ENCODE measurements at places on chromosomes 4 and X.

DNA sequence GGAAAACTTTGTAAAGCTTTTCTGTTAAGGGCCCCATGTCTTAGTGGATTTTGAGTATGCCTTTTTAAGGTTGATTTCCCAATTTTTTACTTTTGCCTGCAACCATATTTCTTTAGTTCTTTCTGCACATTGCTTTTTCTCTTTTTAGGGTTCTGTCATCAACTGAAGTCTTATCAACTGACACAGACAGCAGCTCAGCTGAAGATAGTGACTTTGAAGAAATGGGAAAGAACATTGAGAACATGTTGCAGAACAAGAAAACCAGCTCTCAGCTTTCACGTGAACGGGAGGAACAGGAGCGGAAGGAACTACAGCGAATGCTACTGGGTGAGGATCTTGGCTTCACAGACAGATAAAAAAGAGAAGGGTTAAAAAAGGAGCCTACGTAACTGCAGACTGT, 27.8 kb downstream of the TAF1 start:
- DNase-seq, result no peak

DNA sequence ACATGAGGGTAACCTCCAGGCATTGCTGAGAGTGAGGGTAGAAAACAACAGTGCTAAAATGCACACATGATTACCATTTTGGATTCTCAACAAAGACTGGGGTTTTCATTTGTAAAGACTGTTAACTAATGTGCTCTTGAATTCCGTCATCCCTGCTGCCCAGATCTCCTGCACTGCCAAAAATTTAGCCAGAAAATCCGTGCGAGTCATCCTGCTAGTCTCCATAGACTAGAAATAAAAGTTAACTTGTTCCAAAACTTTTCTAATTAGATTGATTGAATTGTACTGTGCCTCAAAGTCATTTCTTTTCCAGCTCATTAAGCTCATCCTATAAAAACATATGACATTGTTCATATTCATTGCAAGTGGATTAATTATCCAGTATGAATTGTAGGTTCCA, 99.8 kb downstream of the ARSF start:
- DNase-seq, result no peak

GRCh38 chr4:160836431-160836830, 1327.4 kb downstream of the FSTL5 start:
- DNase-seq, result no peak

GRCh38 chrX:7077241-7078230, 70.0 kb upstream of the STS start:
- no peak for DNase-seq

DNA sequence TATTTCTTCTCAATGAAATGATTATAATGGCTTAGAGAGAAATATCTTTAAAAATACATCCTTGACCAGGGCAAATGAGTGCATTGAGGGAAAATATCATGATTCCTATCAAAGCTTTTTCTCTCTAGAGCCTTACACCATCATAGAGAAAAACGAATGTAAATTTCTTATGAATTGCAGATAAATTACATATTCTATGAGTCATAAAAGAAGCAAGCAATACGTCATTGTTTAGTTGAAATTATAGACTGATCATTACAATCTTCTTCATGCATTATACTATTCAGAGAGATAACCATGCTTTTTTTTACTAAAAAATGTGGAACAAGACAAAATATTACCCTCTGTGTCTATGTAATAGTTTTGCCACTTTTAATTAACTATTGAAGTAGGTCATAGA, 100.9 kb upstream of the RXFP1 start:
- DNase-seq, result no peak

- no peak for DNase-seq
Observed at GRCh38 chrX:19127649-19128168, 5.4 kb upstream of the ADGRG2 start.

GRCh38 chr4:125951261-125951887, 636.6 kb downstream of the FAT4 start:
- DNase-seq, result no peak

- peak; percentile 56 for DNase-seq
Observed at GRCh38 chrX:39855748-39856129, 242.0 kb downstream of the BCOR start.

DNA sequence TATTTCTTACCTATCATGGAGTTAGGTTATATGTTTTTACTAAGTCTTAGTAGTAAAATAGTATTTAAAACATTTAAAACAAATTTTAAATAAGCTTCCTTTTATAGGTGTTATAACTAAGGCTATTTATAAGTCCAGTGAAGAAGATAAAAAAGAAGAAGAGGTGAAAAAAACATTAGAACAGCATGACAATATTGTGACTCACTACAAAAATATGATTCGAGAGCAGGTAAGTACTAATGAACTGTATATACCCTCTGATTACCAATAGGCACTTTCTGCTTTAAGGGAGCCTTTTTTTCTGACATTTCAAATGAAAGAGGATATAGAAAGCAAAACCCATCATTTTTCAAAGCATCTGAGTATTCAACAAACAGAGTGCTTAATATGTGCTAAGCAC, 76.6 kb downstream of the USO1 start:
- no peak for DNase-seq

GRCh38 chr4:108762559-108763225, at the start of gene ETNPPL:
Gene ETNPPL, minus strand, starts transcription at chr4:108763053. Its CDS starts 155 bp downstream, at chr4:108762898.
- DNase-seq, result no peak

GRCh38 chrX:11540532-11541377, 125.0 kb downstream of the ARHGAP6 start:
- no peak for DNase-seq

- DNase-seq, result no peak
Observed at GRCh38 chr4:37765741-37766140, 60.7 kb upstream of the PGM2 start.

- no peak for DNase-seq
Observed at GRCh38 chr4:31089815-31090214, 369.6 kb downstream of the PCDH7 start.

- DNase-seq, result no peak
Observed at GRCh38 chrX:45233531-45233930, 32.9 kb upstream of the DIPK2B start.

DNA sequence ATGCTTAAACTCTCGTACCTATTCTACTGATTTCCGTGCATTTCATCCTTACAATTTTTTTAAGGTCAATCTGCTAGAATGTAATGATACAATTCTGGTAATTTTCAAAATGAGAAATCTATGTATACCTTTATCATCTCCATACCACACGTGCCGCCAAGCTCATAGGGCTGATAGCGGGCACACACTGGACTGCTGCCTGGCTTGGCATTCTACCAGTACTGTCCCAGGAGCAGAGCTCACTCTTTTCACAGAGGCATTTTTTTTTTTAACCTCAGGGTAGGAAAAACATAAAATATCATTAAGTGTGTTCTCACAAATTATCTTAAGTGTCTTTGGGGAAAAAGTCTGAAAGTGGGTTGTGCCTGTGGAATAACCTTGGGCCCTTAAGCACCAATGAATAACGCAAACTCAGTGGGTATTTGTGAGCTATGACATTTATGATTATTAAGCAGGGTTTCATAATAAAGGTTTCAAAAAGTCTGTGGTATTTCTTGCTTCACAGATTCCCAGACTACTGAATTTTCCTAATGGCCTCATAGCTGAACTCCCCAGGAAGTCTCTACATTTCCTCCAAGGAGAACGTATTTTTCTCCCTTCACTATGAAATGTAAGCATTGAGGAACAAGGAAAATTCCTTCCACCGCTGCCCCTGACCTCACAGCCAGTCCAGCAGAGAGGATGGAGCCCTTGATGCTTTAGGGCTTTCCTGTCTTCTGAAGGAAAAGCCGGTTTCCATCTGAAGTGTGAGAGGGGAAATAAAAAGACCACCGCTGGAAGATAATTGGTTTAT, 125.2 kb downstream of the ELOVL6 start:
- no peak for DNase-seq

DNA sequence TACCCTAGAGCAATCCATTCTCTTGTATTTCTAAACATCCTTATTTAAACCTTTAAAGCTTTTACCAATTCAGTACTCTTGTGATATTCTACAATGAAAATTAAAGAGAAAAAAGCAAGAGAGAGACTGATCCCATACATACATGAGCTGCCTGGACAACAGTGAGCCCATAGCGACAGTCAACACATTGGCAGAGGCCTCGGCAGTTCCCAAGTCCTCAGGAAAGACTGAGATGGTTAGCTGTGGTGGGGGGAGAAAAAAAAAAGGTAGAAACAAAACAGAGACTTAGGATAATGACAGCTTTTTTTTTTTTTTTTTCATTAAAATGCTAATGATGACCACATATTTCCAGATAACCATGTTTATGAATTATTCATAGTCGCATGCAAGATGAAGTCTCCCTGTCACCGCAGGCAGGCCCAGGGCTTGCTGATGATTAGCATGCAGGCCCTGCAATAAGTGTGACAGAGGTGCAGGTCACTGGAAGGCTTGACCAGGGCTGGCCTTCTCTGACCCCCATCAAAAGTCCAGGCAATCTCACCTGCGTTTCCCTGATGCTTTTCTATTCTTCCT, 148.8 kb downstream of the APBB2 start:
- DNase-seq, result no peak

DNA sequence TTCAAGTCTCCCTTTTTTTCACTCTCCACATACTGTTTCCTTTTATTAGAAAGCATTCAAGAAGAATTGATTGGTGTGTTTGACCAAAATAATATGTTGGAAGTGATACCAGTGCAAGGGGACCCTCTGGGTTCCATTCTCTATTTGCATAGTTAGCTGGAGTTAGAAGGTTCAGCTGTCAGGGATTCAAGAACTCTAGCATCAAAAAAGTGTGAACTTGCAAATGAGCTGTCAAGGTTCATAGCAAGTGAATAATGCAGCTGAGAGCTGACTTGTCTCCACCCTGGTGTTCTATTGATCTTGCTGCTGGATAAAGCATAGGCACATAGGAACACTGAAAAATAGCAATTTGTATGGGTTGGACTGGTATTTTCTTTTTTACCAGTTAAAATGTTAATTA, 73.2 kb downstream of the SORBS2 start:
- DNase-seq, result no peak

DNA sequence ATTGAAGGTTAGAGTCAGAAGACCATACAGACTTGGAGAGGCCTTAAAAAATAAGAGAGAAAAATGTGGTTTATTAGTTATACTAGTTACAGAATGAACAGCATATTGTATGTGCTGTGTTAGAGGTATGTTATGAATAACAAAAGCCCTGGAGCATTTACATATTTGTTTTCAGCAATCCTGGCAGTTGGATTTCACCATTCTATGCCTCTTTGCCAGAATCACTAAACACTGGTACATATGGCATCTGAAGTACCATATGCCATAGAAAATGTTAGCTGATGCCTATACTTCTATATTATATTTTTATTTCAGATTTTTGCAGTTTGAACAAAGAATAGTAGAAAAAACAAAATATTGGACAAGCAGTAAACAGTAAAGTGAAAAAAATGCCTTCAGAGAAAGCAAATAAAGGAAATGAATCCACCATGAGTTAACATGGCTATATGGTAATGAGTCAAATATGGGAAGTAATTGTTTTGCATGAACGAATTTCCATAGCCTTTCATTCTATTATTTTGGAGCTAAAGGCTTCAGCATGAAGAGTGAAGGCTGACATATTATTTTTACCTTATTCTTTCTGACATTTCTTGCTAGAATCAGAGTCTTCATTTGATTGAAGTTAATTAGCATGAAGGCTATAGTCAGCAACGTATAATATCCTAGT, 41.9 kb upstream of the PRDM8 start:
- DNase-seq, result no peak

DNA sequence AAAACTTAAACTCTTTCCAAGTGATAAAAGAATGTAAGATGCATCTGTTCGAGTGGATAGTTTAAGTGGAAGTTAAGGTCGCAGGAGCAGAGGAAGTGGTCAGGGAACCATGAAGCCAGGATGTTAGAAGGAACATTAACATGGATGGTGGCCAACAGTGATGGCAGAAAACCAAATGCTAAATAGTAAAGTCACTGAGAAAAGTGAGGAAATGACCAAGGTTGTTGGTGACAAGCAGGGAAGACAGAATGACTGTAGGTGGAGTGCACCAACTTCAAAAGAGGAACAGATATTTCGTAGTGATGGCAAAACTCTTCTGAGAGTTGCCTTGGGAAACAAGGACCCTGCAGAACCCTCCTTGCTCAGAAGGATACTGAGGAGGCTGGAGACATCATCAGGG, 226.2 kb downstream of the PALLD start:
- no peak for DNase-seq

- DNase-seq, result no peak
Observed at GRCh38 chr4:79678472-79679202, 270.6 kb upstream of the GK2 start.

DNA sequence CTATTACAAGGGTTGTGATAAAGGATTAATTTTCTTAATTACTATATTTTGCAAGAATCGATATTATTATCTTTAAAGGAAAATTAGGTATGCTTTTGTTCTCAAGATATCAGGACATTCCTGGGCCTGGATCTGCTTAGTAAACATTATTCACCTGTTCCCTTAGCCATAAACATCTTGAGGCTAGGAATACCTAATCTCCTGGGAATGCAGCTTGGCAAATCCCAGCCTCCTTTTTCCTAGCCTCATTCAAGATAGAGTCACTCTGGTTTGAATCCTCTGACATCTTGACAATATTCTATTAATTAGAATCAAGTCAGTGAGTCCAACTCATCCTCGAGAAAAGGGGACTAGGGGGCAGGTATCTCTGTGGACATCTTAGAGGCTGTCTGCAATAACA, 327.1 kb downstream of the STIM2 start:
- DNase-seq, result no peak

- no peak for DNase-seq
Observed at GRCh38 chrX:100409610-100410590, at the start of gene PCDH19. Gene PCDH19, minus strand, starts transcription at chrX:100410273. Its CDS starts 1,676 bp downstream, at chrX:100408597.

DNA sequence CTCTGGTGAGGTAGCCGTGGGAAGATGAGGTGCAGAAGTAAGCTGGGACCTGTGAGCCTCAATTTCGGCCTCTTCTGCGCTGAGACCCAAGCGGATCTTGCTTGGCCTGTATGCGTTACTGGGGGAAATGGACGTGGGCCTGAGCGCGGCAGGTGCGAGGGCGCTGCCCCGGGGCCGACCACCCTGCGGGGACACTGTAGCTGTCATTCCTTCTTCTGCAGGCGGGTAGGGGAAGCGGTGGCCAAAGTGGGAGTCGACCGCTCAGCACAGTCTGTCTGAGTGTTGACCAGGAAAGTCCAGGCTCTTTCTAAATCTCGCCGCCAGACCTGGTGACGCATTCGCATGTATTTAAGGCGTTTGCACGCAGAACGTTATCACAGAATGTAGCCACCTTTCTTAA, 3.3 kb upstream of the LRAT start:
- no peak for DNase-seq

- DNase-seq, result no peak
Observed at GRCh38 chr4:183183906-183184535, 85.0 kb downstream of the WWC2 start.

GRCh38 chr4:124753941-124754581, 41.5 kb upstream of the ANKRD50 start:
- no peak for DNase-seq

- no peak for DNase-seq
Observed at GRCh38 chr4:7160951-7161440, 31.3 kb upstream of the SORCS2 start.

GRCh38 chr4:57448452-57448851, 338.3 kb upstream of the IGFBP7 start:
- DNase-seq, result no peak

DNA sequence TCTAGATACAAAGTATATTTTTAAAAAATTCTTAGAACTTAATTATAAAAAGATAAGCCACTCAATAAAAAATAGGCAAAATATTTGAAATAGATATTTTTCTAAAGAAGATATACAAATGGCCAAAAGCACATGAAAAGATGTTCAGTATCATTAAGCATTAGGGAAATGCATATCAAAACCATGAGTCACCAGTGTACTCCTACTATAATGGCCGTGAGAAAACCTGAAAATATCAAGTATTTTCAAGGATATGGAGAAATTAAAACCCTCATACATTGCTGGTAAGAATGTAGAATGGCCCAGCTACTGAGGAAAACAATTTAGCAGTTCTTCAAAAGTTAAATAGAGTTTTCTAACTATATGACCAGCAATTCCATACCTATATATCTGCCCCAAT, 337.9 kb downstream of the CAMK2D start:
- no peak for DNase-seq
